GDM1 (cell line): ENCODE measurements at places on chromosomes 5 and 9.

DNA sequence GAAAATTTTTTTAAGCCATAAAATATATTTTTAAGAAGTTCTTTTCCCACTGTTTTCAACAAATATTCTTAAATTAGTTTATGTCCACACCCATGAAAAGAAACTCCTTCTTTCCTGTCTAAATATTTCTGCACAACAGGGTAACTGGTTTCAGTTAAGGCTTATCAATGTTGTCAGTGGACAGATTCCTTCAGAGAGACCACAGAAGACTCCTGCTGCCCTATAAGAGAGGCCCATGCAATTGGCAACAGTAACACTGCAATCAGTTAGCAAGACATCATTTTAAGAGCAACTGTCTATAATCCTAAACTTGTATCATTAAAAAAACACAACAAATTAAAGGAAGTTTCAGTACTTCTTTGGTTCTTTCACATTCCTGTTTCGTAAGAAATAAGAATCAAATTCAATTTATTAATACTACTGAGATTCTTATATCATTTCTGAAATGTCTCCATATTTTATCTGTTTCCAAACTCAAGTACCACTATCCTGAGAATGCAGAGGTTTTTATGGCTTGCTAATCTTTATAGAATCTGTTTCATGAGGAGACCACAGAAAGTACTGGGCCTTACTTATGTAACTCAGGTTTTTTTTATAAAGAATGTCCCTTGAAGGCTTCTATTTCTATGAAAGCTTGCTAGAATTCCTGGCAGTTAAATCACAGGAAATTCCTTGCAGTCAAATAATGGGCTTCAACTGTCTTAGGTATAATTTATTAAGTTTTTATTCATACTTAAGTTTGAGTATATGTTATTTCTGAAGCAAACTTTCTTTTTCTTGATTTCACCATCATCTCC is 240.2 kb downstream of the RFX3 start:
- no peak for DNase-seq

DNA sequence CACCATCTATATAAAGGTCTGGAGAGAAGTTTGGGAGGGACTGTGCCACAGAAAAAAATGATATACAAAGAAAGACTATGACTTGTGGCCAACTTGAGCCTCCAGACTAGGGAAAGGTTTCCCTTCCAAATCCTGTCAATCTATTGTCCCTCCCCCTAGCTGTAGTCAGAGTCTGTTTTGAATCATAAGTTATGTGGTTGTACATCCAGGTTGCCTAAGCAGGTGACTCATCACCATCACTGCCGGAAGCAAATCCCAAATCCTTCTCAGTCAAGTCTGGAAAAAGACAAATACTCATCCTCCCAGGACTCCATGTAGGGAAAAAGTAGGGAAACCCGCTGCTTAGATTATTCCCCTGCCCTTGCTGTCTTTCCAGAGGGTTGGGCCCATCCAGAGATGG is 235.7 kb downstream of the CDK5RAP2 start:
- DNase-seq = no peak

DNA sequence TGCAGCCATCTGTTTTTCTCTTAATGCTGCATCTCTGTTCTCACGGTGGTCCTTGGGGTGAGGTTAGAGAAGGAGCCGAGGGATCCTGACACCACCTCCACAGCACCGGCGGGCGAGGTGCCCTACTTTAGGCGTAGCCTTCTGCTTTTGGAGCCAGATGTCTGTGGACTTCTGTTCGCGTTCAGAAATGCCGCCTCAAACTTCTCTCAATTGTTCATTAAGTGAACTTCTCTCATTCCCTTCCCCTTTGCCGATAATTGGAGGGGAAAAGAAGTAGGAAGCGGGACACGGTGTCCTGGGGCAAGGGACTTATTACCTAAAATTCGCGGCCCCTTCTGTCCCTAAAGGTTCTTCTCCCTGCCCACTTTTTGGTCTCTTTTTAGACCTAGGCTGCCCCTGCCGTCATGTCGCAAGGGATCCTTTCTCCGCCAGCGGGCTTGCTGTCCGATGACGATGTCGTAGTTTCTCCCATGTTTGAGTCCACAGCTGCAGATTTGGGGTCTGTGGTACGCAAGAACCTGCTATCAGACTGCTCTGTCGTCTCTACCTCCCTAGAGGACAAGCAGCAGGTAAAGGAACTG is 455 bp downstream of the KIF20A start:
- DNase-seq = no peak

DNA sequence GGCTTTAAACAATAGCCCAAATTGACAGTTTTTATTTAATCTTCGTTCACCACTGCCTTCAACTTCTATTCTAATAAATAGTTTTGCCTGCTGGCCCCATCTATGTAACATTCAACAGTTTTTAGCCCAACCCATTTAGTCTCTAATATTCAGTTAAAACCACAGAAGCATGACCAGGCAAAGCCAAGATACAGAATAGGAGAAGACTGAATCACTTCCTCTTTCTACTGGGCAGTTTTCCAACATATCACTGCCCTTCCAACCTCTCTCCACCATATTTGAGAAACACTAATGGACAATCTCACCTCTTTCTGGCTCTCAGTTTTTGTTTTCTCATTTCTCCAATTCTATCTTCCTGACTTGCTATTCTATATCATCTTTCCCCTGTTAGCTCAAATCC is 352.9 kb downstream of the DNAH5 start:
- no peak for DNase-seq

GRCh38 chr9:116002624-116003023 is 151.0 kb upstream of the PAPPA start:
- no peak for DNase-seq
